Gastroesophageal sphincter (tissue), 4 donors: ENCODE measurements at places on chromosomes 7 and 10. TPM values are rescaled to one million over a fixed set of nuclear protein-coding genes. Genes with fewer than 3 reads are reported as not detected.

DNA sequence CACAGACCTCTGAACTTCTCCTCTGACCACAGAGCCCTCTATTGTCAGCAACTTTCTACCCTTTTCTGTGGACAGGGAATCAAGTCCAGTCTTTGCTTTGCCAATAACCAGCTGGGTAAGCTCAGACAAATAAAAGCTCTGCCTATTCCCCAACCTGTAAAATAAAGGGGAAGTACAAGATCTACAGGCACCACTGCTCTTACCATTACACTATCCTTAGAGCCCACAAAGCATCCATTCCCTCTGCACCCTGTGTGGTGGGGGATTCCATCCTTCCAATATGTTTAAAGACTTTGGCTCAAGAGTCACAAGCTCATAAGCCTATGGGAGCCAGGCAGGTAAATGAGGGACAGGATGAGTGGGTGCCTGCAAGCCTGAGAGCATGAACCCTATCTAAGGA, 88.2 kb downstream of the PARD3 start:
- no peak for ATAC-seq

DNA sequence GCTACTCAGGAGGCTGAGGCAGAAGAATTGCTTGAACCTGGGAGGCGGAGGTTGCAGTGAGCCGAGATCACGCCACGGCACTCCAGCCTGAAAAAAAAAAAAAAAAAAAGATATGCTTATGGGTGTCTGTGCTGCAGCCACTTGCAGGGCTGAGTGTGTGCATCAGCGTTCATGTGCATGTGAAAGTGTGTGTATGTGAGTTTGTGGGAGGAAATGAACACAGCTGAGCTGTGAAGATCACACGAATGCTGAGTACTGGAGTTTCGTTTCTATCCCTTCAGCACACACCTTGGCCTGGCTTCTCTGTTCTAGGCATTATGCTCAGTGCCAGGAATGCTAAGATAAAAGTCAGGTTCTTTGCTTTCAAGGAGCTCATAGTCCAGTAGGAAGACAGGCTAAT, 12.0 kb upstream of the SVOPL start:
- ATAC-seq = no peak

DNA sequence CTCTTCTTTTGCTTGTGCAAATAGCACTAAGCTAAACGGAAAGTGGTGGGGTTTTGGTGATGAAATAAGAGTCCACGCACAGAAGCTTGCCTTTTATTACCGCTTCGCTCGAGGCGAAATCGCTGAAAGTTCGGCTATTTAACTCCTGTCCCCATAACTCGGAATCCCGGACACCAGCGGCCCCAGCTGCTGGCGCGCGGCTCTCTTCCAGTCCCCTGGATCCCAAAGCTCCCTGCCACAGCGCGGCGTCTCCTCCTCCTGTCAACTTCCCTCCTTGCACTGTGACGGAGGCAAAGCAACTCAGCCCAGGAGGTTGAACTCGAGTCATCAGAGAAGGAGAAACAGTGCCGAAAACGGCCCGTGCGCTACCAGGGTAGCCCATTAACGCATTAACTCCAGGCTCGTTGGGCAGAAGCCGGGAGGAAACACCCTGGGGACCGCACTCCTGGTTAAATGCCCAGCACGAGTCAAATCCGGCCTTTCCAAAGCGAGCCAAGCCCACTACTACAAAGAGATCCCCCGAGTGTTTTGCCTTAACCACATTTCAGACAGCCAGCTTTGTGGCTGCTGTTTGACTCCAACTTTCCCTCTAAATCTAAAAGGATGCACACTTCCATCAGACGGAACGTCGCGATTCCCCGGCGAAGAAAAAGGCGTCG, 1.3 kb downstream of the SEMA3D start:
- ATAC-seq = peak; percentile 30

DNA sequence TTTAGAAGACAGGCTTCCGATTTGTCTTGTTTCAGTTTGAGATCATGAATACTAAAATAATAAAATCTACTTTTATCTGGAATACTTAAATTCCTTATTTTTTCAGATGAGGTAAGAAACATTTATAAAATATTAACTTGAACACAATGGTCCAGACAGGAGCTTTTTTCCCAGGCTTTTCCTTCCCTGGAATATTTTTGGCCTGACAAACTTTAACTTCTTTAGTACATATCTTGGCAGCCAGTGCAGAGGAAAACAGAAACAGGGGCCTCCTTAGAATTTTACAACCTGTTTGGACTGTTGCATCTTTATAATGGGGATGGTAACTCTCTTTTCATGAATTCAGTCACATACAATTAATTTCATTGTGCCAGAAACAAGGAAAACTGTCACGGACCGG, 41.4 kb downstream of the NRP1 start:
- no peak for ATAC-seq

- peak; percentile 65 for ATAC-seq
These were observed 108.4 kb upstream of the FAM3C start for GRCh38 chr7:121504482-121504881.

- ATAC-seq = no peak
These were observed 11.7 kb downstream of the HUS1 start for GRCh38 chr7:47967708-47968107.

- no peak for ATAC-seq
These were observed 36.5 kb downstream of the SEMA3C start for GRCh38 chr7:80882213-80882801.

The IGF2BP3 gene
- 0.35 TPM for total RNA-seq

The CHAT gene
- total RNA-seq = not detected

The TSPAN33 gene
- total RNA-seq = 1.9 TPM

The TAS2R41 gene
- not detected for total RNA-seq
